Heart right ventricle (tissue), 16 donors: ENCODE measurements at places on chromosomes 5 and 9.

GRCh38 chr5:96151891-96152290 lies 190.2 kb upstream of the ELL2 start:
- no peak for DNase-seq

- DNase-seq = no peak
Measured at GRCh38 chr9:107983181-107983603, 493.6 kb upstream of the KLF4 start.

DNA sequence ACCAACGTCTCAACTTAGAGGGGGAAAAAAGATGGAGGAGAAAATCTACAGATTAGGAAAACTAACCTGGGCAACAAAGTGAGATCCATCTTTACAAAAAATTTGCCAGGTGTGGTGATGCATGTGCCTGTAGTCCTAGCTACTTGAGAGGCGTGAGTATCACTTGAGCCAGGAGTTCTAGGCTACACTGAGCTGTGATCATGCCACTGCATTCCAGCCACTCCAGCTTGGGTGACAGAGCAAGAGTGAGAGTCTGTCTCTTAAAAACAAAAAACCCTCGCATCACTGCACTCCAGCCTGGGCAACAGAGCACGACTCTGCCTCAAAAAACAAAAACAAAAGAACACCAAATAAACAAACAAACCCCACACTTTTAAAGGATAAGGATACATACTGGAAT lies 98.1 kb upstream of the NR5A1 start:
- DNase-seq = no peak

DNA sequence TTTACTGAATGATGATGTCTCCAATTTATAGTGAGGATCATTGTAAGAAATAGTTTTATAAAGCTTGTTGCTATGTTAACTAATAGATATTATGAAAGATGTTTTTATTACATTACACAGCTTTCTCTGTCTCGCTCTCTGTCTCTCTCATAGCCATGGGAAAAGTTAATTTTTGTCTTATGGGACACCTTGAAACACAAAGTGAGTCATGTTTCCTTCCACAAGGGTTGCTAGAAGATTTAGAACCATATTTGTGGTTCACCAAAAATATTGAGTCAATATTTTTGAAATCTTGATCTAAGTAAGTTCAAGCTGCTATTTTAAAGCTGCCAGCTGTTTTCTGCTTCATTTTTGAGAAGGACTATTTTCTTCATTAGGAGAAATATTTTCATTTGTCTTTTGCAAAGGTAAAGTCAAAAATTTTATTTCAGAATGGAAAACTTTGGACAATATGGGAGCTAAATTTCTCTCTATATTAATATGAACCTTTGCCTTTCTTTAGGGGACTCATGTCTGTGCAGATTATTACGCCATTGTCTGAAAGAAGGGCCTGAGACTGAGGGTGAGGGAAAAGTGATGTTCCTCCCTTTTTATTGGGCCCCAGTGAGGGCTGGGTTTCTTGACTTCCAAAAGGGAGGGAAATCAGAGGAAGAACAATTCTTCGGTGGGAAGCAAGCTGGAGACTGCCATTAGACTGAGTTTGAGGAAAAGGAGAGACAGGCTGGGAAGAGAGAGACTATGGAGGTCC lies 87.9 kb upstream of the SLC24A2 start:
- no peak for DNase-seq

DNA sequence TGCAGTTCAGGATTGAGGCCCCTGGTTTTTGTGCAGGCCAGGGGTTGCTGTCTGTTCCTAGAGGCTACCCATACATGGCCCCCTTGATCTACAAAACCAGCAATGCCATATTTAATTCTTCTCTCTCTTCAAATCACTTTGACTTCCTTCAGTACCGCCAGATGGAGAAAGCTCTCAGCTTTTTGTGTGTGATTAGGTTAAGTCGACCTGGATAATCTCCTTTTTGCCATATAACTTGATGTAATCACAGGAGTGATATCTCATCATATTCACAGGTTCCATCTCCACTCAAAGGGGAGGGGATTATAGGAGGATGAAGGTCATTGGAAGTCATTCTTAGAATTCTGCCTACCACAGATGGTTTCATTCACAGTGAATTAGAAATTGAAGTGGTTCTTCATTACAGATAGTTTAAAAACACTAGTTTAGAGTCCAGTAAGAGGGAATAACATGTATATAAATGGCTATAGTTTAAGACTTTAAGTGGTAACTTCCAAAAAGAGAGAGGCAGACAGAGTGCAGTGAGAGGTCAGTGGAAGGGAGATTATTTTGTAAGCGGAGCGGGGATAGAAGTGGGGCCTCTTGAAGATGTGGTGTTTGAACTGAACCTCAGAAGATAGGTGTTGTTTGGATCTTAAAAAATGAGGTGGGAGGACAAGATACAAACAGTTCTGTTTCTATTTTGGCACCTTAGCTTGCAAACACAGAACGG lies 85.9 kb downstream of the GALNT10 start:
- no peak for DNase-seq

- DNase-seq = no peak
Measured at GRCh38 chr5:150014456-150014855, 13.9 kb downstream of the HMGXB3 start.

GRCh38 chr9:36116593-36116992 lies 19.9 kb upstream of the GLIPR2 start:
- no peak for DNase-seq

GRCh38 chr5:60677850-60678664 lies 21.9 kb downstream of the DEPDC1B start:
- DNase-seq = no peak

GRCh38 chr5:170612256-170612678 lies 108.4 kb downstream of the KCNIP1 start:
- DNase-seq = no peak

GRCh38 chr5:177442066-177442826 lies 4.4 kb upstream of the PRR7 start:
- no peak for DNase-seq

- DNase-seq = no peak
Measured at GRCh38 chr5:121919046-121919445, 42.7 kb upstream of the SRFBP1 start.

GRCh38 chr5:82354543-82354942 lies 76.4 kb upstream of the RPS23 start:
- no peak for DNase-seq
